Muscle of arm (tissue), 14 donors: ENCODE measurements at places on chromosomes 12 and 14. TPM values are rescaled to one million over a fixed set of nuclear protein-coding genes. Genes with fewer than 3 reads are reported as not detected.

DNA sequence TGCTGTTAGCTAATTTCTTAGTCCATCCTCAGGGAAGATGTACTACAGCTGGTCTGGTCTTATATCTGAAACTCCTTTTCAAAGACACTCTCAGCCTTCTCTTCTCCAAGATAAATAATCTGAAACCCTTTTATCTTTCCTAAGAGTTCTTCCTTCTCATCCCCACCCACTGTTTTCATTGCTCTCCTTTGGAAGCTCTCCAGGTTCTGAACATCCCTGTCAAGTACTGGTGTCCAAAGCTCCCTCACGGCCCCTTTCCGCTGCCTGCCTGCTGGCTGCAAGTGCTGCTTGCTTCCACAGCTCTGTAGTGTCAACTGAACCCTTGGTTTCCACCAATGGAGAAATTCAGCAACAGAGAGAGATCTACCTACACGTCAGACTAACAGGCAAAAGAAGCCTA is 6.6 kb upstream of the SLC6A13 start:
- DNase-seq: no peak

LHX5 gene
- not detected for polyA plus RNA-seq

DNA sequence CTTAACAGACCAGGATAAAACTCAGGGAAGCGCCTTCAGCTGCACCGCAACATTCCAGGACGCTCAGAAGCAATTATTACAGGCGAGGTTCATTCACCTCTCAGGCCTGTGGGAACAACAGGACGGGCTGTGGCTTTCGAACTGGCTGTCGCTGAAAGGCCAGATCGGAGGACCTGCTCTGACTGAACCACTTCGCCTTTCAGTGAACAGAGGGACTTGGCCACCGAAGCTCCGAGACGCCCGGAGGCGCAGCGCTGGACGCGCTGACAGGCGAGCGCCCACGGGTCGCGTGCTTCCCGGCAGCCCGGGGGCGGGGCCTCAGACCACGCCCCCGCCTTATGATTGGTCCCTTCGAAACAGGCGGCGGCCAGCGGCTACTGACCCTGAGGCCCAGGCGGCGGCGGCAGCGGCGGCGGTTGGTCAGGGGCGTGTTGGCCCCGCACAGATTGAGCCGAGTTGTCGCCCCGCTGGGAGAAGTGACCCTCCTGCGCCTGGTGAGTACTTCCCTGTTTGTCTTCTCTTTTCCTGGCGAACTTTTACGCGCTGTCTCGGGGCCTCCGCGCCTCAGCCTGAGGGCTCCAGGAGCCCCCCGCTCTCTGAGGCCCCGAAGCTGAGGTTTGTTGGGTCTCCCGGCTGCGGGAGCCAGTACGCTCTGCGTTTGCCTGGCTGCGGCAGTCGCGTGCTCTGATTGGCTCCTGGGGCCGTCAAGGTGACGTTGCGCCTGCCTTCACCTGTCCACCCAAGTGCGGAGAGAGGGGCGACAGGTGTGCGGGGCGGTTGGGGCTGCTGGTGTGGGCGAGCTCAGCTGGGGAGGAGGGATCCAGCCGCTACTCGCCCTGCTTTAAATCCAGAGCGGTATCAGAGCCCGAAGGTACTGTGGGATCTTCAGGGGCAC is at the start of gene GAS2L3:
Gene GAS2L3 (plus strand): TSS at position 393 of the 895 bp plus-strand sequence. CDS start 21,221 bp downstream, outside the sequence.
- peak; percentile 91 for DNase-seq

TMEM19 gene
- polyA plus RNA-seq: 33.1 TPM

CYP27B1 gene
- polyA plus RNA-seq: 0.69 TPM

C12orf50 gene
- 0.38 TPM for polyA plus RNA-seq

SLC10A1 gene
- polyA plus RNA-seq: not detected
